Femur (tissue), 1 donor: ENCODE measurements at places on chromosomes 6 and 20.
A peak's percentile ranks its signal among the peaks of the same experiment; 100 is the strongest.

GRCh38 chr6:29236634-29237033 lies 64.9 kb upstream of the OR14J1 start:
- DNase-seq: no peak

- DNase-seq: no peak
Observed at GRCh38 chr6:91081452-91082067, 494.7 kb upstream of the MAP3K7 start.

- peak; percentile 84 for DNase-seq
Observed at GRCh38 chr6:27687154-27688013, 214.5 kb upstream of the ZNF184 start.

DNA sequence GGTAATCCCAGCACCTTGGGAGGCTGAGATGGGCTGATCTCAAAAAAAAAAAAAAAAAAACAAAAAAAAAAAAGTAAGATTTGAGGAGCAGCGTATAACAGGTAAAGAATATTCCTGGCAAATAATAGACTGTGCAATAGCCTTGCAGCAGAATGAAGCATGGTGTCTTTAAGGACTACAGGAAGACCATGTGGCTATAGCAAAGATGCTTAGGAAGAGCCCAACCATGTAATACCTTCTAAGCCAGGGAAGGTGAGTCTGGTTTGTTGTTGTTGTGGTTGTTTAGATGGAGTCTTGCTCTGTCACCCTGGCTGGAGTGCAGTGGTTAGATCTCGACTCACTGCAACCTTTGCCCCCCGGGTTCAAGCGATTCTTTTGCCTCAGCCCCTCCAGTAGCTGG lies 14.3 kb upstream of the RBM39 start:
- DNase-seq: no peak

- no peak for DNase-seq
Observed at GRCh38 chr6:105746509-105746908, 339.6 kb upstream of the PRDM1 start.

- DNase-seq: no peak
Observed at GRCh38 chr20:33858666-33859065, 47.5 kb downstream of the CHMP4B start.

- no peak for DNase-seq
Observed at GRCh38 chr20:50005471-50005981, 22.7 kb downstream of the SNAI1 start.

GRCh38 chr6:39770446-39770845 lies 21.7 kb upstream of the DAAM2 start:
- DNase-seq: peak; percentile 76

- DNase-seq: no peak
Observed at GRCh38 chr6:147423111-147423510, 85.4 kb upstream of the SAMD5 start.

DNA sequence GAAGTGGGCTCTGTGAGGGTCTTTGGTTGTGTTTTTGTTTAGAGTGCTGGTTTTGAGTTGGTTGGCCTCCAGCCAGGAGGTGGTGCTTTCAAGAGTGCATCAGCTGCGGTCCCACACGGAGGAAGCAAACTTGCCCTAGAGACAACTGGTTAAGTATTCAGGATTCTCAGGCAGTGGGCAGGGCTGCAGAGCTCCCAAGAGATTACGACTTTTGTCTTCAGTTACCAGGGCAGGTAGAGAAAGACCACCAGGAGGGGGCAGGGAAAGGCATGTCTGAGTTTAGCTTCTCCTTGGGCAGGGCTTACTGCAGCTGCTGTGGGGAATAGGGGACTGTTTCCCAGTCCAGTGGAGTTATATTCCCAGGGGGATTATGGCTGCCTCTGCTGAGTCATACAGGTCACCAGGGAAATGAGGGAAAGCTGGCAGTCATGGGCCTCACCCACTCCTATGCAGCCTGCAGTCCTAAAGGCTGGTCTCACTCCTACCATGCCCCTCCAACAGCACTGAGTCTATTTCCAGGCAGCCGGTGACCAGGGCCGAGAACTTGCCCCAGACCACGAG lies 64.3 kb downstream of the TTI1 start:
- DNase-seq: no peak

- DNase-seq: no peak
Observed at GRCh38 chr6:36822506-36823269, 16.6 kb downstream of the CPNE5 start.

- no peak for DNase-seq
Observed at GRCh38 chr6:68339488-68340131, 295.5 kb upstream of the ADGRB3 start.

DNA sequence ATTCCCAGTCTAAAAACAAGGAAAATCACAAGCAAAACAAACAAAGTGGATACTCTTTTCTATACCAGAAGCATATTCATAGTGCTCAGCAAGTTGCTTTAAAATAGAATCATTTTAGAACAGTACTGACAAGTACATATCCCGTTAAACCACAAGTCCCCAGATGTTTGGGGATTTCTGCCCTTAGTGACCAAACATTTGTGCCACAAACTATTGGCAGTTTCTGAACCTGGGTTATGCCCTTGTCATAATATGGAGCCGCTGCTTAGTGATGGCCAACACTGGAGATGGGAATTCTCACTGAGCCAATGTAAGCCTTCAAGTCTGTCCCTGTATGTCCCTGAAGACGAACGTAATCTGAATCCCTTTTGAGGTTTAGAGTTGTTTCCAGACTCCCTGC lies 436.7 kb upstream of the JAG1 start:
- DNase-seq: peak; percentile 54

- DNase-seq: no peak
Observed at GRCh38 chr6:133892813-133893691, 4.1 kb downstream of the TCF21 start.

DNA sequence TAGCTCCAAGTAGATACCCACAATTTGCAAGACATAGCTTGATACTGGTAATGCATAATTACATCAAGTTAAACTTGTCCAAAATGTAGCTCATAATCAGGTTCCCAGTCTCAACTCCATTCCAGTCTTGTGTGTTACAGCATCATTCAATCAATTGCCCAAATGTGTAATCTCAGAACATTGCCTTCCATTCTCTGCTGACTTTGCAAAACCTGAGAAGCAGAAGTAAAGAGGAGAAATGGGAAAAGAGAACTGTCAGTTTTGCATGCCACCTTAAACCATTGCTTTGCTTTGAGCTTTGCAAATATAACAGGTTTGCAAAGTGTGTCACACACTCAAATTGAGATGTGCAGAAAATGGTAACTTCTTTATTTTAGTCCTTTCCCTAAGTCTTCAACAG lies 40.3 kb upstream of the CNKSR3 start:
- DNase-seq: no peak

DNA sequence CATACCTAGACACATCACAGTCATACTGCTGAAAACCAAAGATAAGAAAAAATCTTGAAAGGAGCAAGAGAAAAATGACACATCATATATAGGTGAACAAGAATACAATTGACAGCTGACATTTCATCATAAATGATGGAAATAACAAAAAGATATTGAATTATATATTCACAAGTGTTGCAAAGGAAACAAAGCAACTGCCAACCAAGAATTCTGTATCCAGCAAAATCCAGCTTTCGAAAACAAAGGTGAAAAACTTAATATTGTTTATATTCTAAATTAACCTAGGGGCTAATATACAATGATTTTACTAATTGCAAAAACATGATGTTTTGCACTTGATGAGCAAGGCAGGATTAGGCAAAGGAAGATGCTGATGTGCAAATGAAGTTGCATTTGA lies 84.3 kb downstream of the MOXD1 start:
- DNase-seq: no peak

- DNase-seq: no peak
Observed at GRCh38 chr20:22861231-22861980, 173.7 kb upstream of the SSTR4 start.

DNA sequence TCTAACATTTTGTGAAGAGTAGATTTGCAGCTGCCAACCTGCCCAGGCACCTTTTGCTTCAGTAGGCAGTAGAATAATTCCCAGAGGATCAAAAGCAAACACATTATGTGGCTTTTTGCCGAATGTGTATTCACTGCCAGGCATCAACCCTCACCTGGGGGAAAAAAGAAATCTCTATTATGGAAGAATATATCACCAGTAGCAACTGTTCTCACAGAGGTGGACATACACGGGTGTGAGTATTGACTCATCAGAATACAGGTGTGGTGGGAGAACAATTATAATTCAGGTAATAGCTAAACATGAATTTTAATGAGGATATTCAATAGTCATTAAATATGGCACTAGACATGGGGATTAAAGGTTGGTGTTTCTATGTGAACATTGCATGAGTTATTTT lies 910.7 kb downstream of the TFAP2A start:
- DNase-seq: no peak

- no peak for DNase-seq
Observed at GRCh38 chr6:37897321-37897720, 77.8 kb downstream of the ZFAND3 start.

- DNase-seq: no peak
Observed at GRCh38 chr20:2221921-2222320, 73.9 kb upstream of the TGM3 start.

- DNase-seq: no peak
Observed at GRCh38 chr6:4671587-4672115, 104.6 kb upstream of the CDYL start.

DNA sequence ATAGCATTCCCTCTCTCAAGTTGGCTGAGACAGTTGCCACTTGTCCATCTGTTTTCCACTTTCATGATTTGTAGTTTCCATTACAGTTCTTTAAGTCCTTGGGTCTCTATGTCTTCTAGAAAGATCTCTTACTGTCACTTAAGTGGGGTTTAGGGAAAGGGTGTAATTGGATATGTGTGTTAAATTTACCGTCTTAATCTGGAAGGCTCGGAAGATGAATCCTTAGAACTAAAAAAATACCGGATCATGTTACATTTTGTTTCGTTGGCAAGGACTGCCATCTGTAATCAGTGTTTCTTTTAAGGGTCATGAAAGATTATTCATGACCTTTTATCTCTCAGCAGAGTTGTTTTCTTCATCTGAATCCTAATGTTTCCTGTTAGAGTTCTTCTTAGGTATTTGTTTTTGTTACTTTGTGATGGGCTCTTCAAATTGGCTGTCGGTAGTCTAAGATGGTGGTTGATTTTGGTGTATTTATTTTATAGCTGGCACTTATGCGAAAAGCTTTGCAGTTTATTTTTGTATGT lies 21.8 kb upstream of the BTBD3 start:
- DNase-seq: no peak

DNA sequence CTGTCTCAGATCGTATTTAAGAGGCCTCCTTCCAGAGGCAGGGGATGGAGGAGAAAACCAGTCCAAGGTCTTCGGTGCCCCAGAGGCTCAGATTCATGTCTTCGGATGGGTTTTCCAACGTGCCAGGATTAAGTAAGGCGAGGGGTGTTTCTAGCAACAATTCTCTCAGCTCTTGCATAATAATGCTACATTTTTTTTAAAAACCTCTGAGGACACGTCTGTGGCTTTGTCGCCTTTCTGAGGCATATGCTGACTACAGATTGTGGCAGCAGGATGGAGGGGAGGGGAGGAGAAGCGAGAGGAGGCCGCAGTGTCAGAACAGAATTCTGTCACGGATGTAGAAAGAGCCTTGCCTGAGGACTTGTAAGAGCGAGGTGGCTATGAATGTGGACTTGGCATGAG lies 17.7 kb upstream of the CCDC167 start:
- DNase-seq: no peak

DNA sequence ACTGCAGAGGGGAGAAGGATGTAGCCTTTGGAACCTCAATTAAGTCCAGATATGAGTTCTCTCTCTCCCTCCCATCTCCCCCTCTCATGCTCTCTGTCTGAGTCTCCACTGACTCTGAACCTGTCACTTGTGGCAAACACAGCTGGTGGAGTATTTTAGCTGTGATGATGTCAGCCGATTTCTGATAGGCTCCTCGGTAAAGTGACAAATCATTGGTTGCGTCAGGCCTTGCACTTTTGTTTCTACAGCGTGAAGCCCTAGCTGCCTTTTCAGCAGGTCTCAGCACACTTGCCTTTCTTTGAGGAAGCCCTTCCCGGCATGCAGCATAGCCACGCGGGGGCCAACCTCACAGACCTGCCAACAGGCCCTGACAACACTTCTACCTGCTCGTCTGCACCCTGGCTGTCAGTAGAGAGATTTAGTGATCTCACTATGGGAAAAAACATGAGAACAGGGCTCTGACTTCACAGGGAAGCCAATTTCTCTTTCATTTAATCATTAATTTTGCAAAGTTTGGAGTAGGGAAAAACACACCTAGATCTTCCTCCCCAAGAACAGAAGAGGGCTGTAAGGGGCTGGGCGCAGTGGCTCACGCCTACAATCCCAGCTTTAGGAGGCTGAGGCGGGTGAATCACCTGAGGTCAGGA lies 84.4 kb downstream of the GMPR start:
- DNase-seq: peak; percentile 77

DNA sequence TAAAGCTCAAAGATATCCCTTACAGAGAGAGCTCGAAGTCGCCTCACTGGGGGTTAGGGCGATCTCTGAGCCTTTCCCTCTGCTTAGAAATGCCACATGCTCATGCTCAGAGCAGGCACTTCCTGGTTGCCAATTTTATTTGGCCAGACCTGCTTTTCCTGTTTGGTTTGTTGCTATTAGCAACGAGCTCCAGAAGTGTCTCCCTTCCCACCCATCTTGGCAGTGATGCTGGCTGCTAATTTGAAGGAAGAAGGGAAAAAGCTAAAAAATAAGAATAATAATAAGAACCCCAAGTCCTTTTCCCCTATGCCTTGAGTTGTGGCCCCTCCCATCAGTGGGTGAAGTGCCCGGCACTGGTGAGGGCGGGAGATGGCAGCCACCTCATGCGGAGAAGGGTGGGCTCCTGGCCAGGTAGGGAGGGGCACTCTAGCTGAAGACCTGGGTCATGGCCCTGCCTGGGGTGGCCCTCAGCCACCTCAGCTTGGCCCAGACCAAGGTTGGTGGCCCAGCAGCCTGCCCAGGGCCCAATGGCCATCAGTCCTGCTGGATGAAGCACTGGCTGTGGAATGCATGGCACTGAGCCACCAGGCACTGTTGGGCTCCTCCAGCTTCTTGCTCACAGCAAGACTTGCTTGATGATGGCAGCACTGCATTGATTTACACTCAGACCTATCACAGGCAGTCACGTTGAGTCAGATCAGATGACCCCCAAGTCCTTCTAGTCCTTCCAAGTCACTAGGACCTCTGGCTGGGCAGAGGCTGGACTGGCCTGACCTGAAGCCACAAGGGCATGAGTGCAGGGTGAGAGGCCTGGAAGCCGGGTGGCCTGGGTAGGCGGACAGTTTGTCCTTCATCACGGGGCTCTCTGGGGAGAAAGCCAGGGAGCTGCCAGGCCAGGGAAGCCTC lies 79.0 kb downstream of the SYNJ2 start:
- peak; percentile 92 for DNase-seq

GRCh38 chr20:25408170-25408547 lies 686 bp downstream of the GINS1 start:
- DNase-seq: no peak

GRCh38 chr6:146355521-146356100 lies 188.0 kb upstream of the RAB32 start:
- no peak for DNase-seq

DNA sequence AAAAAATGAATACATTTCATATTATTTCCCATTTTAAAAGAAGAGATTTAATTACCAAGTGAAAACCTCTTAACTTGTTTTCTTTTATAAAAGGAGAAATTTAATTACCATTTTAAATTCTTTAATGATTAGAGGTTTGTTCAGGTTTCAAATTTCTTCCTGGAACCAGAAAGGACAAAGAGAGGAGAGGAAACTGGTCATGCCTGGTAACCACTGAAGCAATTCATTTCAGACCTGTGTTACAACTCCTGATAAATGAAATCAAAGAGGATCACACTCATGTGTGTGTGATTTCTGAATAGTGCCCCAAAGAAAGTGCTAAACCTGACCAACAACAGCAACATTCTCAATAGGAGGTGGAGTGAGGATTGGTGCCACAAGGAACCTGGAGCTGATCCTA lies 12.6 kb upstream of the SLPI start:
- no peak for DNase-seq

GRCh38 chr20:44079291-44079690 lies 107.7 kb downstream of the JPH2 start:
- DNase-seq: no peak
